Nucleus accumbens (tissue), 56 donors: ENCODE measurements at places on chromosomes 5 and 9.

DNA sequence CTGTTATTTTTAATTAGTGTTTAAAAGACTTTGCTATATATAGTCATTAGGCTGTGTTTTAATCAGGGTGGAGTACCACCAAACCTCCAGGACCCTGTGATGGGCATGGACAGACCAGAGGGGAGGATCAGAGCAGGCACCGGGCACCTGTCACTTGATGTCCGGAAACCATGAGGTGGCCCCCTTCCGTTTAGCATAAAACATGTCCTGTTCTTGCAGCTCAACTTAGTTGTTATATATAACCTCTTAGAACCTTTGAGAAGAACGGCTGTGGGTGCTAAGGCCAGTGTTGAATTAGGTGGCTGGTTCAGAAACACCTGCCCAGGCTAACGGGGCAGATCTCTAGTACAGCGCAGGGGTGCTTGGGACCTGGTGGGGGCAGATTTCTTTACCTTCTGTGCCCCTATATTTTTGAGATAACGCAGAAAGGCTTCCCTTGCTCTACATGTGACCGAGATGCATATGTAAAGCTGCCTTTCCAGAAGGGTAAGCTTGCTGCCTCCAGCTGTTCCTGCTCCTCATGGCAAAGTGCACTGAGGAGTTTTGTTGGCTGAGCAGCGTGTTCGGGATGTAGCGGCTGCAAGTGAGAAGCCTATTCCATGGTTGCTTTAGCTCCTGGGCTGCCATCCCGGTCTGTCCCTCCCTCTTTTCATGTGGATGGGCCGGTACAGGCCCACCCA, 255.5 kb downstream of the FANCC start:
- no peak for DNase-seq

- no peak for DNase-seq
Measured at GRCh38 chr9:99873943-99874584, 32.4 kb upstream of the STX17 start.

DNA sequence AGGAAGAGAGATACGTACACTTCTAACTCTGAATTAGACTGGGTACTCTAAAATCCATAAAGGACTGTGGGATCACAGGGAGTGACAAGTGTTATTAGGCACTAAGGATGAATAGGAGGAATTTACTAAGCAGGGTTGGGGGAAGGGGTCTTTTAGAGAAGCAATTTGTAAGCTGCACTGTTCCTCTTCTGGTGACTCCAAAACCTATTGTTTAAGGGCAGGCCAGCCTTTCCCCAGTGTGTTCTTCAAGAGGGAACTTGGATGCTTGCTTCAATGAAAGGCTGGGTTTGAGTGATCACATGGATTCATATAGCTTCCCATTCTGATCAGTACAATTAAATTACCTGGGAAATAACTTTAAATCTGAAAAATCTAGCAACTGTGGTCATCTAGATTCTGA, 71.8 kb downstream of the STX17 start:
- DNase-seq, result no peak

DNA sequence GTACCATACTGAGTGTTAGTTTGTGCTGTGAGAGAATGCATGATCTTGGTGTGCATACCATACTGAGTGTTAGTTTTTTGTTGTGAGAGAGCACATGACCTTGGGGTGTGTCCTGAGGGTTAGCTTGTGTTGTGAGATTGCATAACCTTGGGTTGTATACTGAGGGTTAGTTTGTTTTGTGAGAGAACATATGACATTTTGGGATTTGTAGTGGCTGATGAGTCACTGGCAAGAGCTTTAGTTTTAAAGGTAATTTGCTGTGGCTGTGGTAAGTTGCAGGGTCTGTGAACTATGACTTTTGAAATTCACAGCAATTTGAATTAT, 1068.3 kb upstream of the EDIL3 start:
- DNase-seq, result no peak

DNA sequence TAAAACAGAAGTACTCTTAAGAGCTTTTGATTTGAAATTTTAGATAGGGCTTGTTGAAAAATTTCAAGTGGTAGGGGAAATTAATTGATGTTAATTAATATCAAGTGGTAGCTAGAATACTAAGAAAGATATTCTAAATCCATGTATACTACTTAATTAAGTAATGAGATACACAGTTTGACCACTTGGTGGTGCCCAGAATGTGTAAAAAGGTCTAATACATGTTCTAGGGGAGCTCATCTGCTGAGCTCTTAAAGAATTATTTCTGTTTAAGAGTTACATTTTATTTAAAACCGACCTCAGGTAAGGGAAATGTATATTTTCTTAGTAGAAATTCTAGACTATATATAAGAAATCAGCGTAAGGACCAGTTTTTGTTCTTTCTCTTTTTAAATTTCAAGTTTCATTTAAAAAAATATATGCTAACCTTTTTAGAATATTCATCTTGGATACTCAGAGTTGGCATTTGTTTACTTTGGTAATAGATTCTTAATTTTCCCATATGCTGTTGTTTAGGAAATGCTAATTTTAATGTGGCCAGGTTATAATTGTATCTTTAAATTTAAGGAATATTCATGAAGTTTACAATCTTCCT, 61.5 kb downstream of the LNPEP start:
- no peak for DNase-seq

DNA sequence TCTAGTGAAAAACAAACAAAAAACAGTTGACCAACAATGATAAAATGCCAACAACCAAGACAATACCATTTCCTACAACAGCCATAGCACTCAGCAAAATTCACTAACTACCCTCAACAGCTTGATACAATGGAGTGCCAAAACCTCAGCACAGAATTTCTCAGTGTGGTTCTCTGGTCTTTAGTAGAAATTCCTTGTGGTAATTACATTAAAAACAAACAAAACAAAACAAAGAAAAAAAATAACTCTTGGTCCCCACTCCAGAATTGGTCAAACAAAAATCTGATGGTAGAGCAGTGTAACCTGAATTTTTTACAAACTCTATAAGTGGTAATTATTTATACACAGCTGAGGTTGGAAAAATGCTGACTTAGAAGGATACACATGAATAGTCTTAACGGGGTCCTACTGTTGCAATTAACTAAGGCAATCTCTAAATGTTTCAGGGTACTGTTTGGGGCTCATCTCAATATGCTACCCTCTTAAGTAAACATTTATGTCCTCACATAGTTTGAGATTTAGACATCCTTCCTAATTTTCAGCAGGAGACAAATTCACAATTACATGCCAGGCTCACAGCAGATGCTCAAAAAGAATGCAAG, 13.8 kb downstream of the CSNK1A1 start:
- DNase-seq, result no peak

DNA sequence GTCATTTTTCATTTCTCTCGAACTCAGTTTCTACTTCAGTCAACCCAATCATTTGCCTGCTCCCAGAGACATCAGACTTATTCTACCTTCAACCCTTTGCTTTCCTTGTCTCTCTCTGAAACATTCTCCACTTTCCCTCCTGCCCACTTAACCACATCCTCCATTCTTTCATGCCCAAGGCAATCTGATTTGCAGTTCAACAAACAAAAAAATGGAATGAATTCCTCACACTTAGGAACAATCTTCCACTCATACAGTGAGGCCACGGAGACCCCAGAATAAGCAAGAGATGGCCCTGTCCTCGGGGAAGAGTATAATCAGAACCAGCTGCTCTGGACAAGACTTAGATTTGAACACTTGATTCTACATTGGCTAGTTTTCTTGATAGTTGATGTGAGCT, 180.5 kb downstream of the RFK start:
- no peak for DNase-seq

DNA sequence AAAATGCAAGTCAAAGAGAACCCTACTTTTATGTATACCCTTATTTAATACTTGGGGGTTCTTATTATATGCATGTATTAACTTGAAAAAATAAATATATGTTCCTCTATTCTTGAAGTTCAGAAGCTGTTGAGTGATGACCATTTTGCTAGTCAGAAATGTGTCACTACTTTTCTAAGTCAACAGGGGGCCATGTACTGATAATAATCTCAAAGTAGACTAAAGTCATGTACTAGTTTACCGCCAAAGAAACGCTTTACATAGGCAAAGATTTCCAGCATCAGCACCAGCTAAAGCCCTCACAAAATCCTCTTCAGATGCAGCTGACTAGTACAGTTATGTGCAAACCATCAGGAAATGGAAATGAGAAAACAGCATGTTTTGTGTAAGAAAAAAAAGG, 5.7 kb upstream of the BHMT start:
- DNase-seq, result no peak

DNA sequence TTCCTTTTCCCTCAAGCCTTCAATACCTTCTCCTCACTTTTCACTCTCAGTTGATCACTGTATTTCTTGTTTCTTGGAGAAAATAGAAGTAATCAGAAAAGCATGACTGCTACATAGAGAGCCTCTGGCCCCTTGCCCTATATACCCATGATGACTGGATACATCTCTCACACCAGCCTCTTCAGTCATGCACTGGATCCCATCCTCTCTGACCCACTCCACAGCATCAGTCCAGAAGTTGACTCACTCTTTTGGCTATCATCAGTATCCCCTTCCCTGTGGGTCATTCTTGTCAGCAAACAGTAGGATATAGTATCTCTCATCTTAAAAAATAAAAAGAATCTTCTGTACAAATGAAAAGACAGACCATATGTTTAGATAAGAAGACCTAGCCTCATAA, 32.9 kb downstream of the PTCD2 start:
- no peak for DNase-seq

DNA sequence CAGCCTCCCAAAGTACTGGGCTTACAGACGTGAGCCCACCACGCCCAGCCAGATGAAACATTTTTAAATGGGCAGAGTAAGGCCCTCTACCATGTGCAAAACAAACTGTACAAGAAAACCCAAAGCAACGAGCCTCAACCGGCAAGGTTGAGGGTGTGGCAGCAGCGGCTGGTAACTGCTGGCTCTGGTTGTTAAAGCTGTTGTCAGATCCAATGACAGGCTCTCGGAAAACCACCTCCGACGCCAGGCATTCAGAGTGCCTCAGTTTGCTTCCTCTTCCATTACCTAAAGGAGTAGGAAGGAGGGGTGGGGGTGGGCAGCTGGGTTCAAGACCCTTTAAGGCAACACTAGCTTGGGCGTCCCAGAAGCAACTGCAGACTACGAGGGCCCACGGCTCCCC, 2.4 kb upstream of the ASB6 start:
- DNase-seq, result no peak

GRCh38 chr5:17817990-17818389, 183.7 kb downstream of the TAF11L14 start:
- no peak for DNase-seq

DNA sequence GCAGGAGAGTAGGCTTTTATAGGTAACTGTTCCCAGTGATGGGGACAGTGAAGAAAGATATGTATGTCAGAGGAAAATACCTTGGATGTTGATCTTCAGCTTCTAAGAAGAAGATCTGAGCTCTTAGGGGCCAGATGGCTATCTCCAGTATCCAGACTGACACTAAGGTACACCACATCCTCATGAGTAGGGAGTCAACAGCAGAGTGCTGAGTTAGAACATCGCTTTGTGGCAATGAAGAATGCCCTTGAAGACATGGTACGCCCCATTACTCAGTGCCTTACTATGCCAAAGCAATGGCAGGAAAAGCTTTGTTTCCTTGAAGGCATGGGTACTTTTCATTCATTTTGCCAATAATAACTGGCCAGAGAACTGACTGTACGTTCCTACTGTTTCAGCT, 263.7 kb downstream of the CEMIP2 start:
- DNase-seq, result no peak
